ENCODE measurements at places on chromosomes 12 and 14. TPM values are rescaled to one million over a fixed set of nuclear protein-coding genes. Genes with fewer than 3 reads are reported as not detected.

The LRRK2 gene
- 0.39 TPM for total RNA-seq

The RAB5B gene
- total RNA-seq: 87.6 TPM

The TSPAN11 gene
- total RNA-seq: under 0.01 TPM

The ASCL1 gene
- total RNA-seq: not detected

The RTL1 gene
- total RNA-seq: not detected

The TMPRSS12 gene
- under 0.01 TPM for total RNA-seq

The RBM23 gene
- 117 TPM for total RNA-seq

The IAPP gene
- not detected for total RNA-seq

The CD4 gene
- total RNA-seq: 0.98 TPM

The SLC8A3 gene
- total RNA-seq: not detected

The KRT75 gene
- total RNA-seq: not detected

The CEBPE gene
- not detected for total RNA-seq

The KRT3 gene
- not detected for total RNA-seq

The FGD4 gene
- 89.9 TPM for total RNA-seq

The PAX9 gene
- total RNA-seq: 0.39 TPM

The KRT79 gene
- total RNA-seq: not detected

The SCARB1 gene
- total RNA-seq: 2.7 TPM

The ACACB gene
- 7.9 TPM for total RNA-seq

The CLEC4A gene
- under 0.01 TPM for total RNA-seq

The WNT5B gene
- total RNA-seq: 12.6 TPM

The PSEN1 gene
- 35.3 TPM for total RNA-seq

The POU6F1 gene
- total RNA-seq: 2.2 TPM

The KITLG gene
- total RNA-seq: 5.9 TPM

The PARPBP gene
- total RNA-seq: 5.2 TPM

The SLC25A47 gene
- total RNA-seq: not detected

The FSCB gene
- under 0.01 TPM for total RNA-seq

The TRIP11 gene
- 27.7 TPM for total RNA-seq

The CFAP73 gene
- not detected for total RNA-seq

The B4GALNT3 gene
- 0.39 TPM for total RNA-seq

The TAS2R46 gene
- 2.5 TPM for total RNA-seq

The MYH7 gene
- not detected for total RNA-seq

The OTX2 gene
- not detected for total RNA-seq

The NCKAP5L gene
- total RNA-seq: 24.7 TPM

Measured in placental epithelial cell (primary cell).